ENCODE measurements at places on chromosomes 12 and 14. TPM values are rescaled to one million over a fixed set of nuclear protein-coding genes. Genes with fewer than 3 reads are reported as not detected.

GRCh38 chr14:61963926-61964325 lies 201.7 kb downstream of the SNAPC1 start:
- DNase-seq = no peak

DNA sequence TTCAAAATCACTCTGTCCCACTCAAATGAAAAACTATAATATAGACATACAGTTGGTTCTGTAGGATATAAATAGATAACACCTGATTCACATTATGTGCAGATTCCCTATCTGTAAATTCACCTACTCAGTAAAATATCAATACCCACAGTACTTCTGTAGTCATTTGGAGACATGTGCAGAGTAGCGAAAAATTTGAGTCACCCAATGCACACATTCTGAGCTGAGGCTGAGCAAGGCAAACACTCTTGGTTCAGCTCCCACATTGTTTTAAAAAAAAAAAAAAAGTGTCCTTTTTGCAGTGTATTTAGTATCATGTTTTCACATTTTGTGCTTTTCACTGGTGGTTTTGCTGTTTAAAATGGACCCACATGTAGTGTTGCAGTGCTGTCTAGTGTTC lies 27.3 kb upstream of the BBS10 start:
- no peak for DNase-seq

- no peak for DNase-seq
These were observed 91.1 kb downstream of the ARMH4 start for GRCh38 chr14:58060898-58061297.

DNA sequence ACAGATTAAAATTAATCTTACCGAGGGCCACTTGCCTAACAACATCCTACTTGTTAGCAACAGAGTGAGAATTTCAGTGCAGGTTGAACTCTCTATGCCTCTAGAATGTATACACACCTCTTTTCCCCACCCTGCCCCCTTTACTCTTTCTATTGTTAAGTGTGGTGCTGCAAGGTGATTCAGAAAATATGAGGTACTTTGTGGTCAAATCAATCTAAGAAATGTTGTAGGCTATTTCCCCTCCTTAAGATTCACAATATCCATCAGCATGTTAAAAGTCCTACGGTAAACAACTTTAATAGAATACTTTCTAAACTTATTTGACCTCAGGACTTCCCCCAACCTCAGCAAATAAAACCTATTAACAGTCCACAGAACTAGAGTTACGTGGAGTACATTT lies 106.0 kb downstream of the LMNTD1 start:
- no peak for DNase-seq

GRCh38 chr12:68340404-68341270 lies 8.5 kb upstream of the MDM1 start:
- no peak for DNase-seq

Gene PRH2
- total RNA-seq = not detected

Gene MIP
- 0.15 TPM for total RNA-seq

Measured in glomerular endothelial cell (primary cell).